Pancreas (tissue), 10 donors: ENCODE measurements at places on chromosomes 6 and 20. TPM values are rescaled to one million over a fixed set of nuclear protein-coding genes. Genes with fewer than 3 reads are reported as not detected.

Gene CFAP206
- total RNA-seq = 0.06 TPM

Gene DCDC2
- total RNA-seq = 39.1 TPM

- no peak for DNase-seq
These were observed 262.2 kb upstream of the FLRT3 start for GRCh38 chr20:14599613-14600012.

DNA sequence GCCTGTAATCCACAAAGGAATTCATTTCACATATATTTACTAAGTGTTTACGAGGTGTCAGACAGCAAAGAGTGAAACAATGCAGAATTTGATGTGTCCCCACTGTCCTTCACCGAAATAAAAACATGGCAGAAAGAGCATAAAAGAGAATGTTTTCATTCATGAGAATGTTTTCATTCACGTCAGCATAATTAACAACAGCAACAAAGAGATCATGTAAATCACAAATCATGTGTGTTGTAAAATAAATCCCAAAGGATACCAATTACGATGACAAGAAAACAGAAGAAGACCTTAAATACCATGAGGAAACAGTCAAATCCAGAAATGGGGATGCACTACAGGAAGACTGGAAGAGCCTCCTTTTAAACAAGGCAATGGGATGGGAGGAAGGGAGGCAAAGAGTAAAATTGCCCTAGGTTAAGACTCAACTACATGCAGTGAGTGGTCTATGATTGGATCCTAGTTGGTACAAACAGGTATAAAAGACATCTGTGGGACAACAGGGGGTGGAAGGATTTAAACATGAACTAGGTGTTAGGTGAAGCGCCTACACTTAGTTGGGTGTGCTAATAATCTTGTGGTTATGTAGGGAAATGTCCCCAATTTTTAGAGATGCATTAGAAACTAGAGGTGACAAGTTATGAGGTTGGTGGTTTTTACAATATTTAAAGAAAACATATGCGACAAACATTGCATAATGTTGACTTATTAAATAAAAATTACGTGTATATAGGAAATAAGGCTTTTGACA is 1.5 kb downstream of the ZSCAN31 start:
- no peak for DNase-seq

DNA sequence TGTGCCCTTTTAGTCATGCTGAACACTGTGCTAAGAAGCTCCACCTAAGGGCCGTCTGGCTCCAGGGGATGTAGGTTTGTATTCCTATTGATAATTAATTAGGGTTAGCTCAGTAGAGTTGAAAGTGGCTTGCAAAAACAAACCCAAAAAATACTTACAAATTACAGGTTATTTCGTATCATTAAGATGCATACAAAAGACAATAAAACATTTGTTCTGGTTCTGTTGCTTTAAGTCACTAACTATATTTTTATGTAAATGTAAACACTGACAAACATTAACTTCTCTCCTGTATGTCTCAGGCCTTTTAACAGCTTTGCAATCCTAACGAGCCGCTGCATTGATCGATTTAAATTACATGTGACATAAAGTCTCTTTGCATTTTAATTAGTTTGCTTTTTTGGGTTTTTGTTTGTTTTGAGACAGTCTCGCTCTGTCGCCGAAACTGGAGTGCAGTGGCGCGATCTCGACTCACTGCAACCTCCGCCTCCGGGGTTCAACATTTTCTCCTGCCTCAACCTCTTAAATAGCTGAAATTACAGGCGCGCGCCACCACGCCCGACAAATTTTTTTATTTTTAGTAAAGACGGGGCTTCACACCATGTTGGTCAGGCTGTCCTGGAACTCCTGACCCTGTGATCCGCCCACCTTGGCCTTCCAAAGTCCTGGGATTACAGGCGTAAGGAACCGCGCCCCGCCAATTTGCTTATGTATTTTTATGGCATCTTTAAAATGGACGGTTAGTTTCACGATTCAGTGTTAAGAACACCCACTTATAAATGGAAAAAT is 110.9 kb downstream of the HFE start:
- no peak for DNase-seq

GRCh38 chr6:21634582-21634981 is 41.0 kb downstream of the SOX4 start:
- DNase-seq = no peak
